ENCODE measurements at places on chromosomes 2 and 18. TPM values are rescaled to one million over a fixed set of nuclear protein-coding genes. Genes with fewer than 3 reads are reported as not detected.

DNA sequence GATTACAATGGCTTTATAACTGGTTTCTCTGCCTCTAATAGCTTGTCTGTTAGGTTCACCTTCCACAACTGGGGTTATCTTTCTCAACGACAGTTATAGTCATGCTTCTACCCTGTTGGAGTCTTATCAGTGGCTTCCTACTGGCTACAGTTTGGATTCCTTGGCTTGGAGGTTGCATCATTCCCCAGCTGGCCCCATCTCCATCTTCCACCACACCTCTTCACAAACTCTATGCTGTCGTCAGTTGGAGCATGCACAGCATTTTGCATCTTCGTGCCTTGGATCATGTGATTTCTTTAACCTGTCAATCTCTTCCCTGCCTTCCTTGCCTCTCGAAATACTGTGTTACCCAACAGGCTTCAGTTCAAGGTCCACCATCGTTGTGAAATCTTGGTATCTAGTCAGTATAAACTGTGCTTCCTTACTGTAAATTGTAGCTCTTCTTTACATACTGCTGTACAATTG lies 316.3 kb upstream of the CXCR4 start:
- DNase-seq, result no peak

The TUBA4B gene
- not detected for total RNA-seq

- no peak for DNase-seq
Observed at GRCh38 chr2:197161774-197162173, 148.8 kb downstream of the ANKRD44 start.

DNA sequence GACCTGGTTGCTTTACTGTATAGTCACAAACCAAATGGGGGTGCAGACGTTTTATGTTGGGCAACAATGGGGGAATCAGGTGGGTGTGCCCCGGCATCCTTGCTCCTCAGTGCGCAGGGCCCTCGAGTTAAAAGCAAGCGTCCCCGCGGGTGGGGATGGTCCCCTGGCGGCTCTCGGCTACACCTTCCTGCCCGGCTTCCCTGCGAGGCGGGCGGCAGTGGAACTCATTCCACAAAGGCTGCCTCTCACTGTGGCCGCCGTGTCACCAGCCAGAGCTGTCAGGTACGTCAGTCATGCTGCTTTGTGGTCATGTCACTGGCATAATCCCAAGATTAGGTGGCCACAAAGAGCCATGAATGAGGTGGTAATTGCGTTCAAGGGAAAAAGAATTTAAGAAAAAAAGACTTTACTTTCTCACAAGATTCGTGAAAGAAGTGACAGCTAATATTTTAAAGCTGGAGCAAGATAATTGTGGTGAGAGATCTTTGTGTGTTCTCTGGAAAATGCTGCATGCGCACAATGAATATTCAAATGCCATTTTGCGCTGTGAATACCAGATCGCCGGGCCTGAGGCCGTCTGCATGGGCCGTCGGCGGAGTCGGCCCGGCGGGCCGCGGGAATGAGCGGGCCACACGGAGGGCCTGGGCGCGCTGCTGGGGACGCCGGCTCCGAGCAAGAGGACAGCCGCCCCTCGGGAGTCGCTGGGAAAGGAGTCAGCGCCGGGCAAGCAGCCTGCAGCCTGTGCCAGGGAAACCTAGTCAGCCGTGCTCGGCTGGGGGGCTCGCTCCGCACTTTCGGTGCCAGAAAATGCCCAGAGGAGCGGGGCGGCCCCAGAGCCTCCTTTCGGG lies 82.3 kb upstream of the LDLRAD4 start:
- DNase-seq, result no peak

DNA sequence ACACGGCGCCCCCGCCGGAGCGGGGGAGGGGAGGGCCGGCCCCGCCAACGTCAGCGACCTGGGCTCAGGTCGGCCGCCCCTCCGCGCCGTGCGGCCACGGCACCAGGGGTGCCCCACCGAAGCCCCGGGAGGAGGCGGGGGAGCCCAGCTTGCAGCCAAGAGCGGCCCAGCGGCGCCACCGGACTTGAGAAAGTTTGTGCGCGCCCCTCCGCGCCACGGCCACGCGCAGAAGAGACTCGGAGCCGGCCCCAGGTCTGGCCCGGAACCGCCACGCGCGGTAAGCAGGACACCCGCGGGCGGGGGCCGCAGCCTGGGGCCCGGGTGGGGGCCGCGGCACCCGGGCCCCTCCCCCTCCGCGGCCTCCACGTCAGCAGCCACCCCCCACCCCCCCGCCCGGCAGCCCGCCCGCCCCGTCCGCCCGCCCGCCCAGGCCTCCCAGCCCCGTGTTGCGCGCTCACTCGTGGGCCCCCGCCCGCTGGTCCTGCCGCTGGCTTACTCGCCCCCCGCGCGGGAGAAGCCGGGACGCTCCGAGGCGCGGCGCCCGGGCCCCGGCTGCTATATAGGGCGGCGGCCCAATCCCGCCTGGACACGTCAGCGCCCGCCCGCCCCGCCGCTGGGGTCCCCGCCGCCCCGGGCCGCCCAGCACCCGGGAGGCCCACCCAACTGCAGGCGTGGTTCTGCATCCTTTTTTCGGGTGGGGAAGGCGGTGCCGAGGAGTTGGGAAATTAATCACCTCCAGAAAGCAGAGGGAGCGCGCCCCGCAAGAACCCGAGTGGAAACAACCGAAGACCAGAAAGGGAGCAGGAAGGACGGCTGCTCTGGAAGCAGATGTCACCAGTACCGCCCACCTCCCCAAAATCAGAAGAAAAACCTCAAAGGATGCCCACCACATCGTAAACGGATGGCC lies 42.9 kb downstream of the HDLBP start:
- DNase-seq, result no peak

The SLC5A7 gene
- total RNA-seq, result not detected

DNA sequence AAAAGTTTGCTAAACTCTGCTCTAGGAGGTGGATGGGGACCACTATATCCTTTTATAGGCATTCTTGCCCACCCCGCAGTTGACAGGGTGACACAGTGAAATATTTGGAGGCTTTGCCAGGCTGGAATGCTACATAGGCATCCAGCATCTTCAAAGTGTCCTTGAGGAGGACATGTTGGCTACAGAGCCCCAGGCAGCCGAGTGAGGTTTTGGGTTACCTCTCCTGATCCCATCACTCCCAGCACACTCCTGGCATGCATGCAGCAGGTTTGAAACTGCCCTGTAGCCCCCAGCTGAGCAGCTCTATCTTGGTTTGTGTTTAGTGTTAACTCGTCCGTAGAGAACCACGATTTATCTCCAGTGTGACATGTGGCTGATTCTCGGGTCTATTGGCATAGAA lies 7.3 kb downstream of the FOSL2 start:
- DNase-seq, result no peak

The C1QL2 gene
- not detected for total RNA-seq

The RAMP1 gene
- total RNA-seq, result not detected

DNA sequence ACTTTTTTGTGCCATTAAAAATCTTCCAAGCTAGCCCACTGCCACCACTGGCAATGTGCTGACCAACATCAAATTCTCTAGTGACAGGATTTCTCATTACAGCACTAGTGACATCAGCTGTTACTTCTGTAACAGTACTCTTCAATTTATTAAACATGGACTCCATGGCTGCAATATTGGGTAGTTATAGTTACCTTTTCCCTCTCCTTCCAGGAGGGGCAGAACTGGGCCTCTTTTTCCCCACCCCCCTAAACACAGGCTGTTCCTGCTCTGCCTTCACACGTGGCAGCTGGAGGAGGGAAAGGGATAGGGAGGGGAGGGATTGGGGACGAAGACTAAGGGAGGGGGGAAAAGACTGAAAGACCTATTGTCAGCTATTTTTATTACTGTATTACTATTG lies 38.1 kb downstream of the TRAK2 start:
- no peak for DNase-seq

- DNase-seq, result no peak
Observed at GRCh38 chr18:1438458-1438910, 533.8 kb downstream of the ADCYAP1 start.

GRCh38 chr2:144211826-144212225 lies 308.1 kb downstream of the ZEB2 start:
- no peak for DNase-seq

The VSNL1 gene
- total RNA-seq, result 52.5 TPM

The APCDD1 gene
- total RNA-seq, result 0.29 TPM

The ST8SIA5 gene
- not detected for total RNA-seq

The HAAO gene
- not detected for total RNA-seq

DNA sequence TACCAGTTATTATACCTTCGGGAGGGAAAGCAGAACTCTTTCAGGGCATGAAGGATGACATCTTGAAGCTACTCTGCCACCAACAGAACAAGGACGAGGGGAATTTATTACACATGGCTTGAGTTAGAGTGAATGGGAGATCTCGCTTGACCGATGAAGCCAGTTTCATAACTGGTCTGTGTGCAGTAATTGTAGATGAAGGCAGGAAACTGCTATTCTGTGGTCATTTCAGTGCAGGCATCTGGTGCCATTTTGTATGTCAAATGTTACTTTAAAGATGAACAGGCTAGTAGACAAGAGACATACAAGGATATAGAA lies 20.5 kb downstream of the GREB1 start:
- DNase-seq, result no peak

DNA sequence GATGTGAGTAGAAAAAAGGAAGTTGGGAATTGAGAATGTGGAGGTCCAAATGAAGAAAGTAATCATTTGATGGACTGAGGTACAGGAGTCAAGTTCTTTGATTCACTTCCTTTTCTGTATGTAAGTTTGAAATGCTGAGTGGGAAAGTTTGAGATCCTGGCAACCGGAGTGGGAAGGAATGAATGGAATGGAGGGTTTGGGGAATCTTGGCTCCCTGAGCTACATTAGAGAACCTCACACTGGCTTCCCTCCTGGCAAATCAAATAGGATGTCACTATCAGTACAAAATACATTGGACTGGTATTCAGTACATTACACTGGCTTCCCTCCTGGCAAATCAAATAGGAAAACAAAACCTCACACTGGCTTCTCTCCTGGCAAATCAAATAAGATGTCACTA lies 9.8 kb upstream of the RNF138 start:
- no peak for DNase-seq

- DNase-seq, result no peak
Observed at GRCh38 chr2:2188941-2189340, 142.1 kb downstream of the MYT1L start.

DNA sequence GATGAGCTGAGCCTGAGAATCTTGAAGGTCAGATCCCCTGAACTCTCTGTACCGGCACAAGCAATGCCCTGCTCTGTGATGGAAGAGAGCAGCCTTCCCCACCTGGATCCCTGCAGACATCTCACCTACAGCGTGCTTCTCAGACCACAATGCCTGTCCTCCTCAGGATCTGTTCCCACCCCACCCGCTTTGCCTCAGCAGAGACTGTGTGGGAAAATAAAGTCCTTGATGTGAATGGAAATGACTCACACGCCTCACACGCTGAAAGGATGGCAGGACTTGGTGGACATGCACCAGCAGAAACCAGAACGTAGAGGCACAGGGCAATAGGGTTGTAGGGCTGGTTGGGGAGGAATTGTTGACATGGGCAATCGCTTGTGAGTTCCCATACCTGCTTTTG lies 117.9 kb upstream of the POU3F3 start:
- no peak for DNase-seq

DNA sequence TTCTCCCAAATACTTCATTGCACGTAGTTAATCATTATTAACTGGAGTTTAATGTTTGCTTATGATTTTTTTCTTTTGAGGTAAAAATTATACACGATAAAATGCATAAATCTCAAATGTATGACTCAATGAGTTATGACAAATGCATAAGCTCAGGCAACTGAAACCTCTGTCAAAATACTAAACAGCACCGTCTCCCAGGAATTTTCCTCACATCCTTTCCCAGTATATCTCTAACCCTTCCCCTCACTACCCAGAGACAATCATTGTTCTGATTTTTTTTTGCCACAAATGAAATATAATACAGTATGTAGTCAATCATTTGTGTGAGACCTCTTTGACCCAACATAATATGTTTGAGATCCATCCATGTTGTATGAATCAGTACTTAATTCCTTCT lies 606.5 kb downstream of the CPS1 start:
- DNase-seq, result no peak

- no peak for DNase-seq
Observed at GRCh38 chr2:47528874-47529273, 125.9 kb downstream of the MSH2 start.

- DNase-seq, result no peak
Observed at GRCh38 chr2:46569061-46569560, 89.7 kb downstream of the TMEM247 start.

- DNase-seq, result no peak
Observed at GRCh38 chr18:47754311-47755101, 176.0 kb downstream of the SMAD2 start.

The RAB17 gene
- total RNA-seq, result 0.20 TPM

GRCh38 chr2:119350311-119350998 lies 16.2 kb downstream of the C2orf76 start:
- no peak for DNase-seq

The ADAM23 gene
- total RNA-seq, result 4.4 TPM

The MPP4 gene
- total RNA-seq, result not detected

- no peak for DNase-seq
Observed at GRCh38 chr2:173132531-173132930, 56.9 kb downstream of the MAP3K20 start.

The TTN gene
- under 0.01 TPM for total RNA-seq

GRCh38 chr2:217048730-217049129 lies 188.9 kb upstream of the TNP1 start:
- DNase-seq, result no peak

The STEAP3 gene
- total RNA-seq, result 1.4 TPM

DNA sequence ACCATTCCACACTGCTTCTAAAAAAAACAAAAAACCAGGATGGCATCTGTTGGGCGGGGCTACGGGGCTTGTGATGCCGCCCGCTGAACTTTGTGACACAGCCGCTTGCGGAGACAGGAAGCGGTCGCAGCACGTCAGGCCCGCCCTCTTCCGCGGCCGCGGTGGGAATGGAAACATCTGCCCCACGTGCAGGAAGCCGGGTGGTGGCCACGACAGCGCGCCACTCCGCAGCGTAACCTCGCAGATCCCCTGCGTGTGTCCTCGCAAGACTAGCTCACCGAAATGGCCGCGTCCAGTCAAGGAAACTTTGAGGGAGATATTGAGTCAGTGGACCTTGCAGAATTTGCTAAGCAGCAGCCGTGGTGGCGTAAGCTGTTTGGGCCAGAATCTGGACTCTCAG lies 168.5 kb downstream of the SUCLG1 start:
- no peak for DNase-seq

GRCh38 chr18:79965119-79965902 lies 868 bp downstream of the HSBP1L1 start:
- peak; percentile 56 for DNase-seq

DNA sequence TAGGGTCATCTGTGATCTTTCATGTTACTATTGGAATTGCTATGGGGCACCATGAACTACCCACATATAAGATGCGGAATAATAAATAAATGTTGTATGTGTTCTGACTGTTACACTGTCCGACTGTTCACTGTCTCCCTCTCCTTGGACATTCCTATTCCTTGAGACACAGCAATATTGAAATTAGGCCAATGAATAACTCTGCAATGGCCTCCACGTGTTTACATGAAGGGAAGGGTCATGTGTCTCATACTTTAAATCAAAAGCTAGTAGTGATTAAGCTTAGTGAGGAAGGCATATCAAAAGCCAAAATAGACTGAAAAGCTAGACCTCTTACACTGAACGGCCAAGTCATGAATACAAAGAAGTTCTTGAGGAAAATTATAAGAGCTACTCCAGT lies 751.3 kb downstream of the SOCS6 start:
- no peak for DNase-seq

- DNase-seq, result no peak
Observed at GRCh38 chr2:152894051-152894450, 175.6 kb downstream of the ARL6IP6 start.

- DNase-seq, result no peak
Observed at GRCh38 chr2:109439390-109439786, 174.4 kb downstream of the SEPTIN10 start.
